ENCODE measurements at places on chromosomes 5 and 9.

GRCh38 chr5:154418344-154418820, 27.4 kb upstream of the SAP30L start:
- no peak for DNase-seq

GRCh38 chr9:99220011-99220410, 1.7 kb downstream of the ALG2 start:
- DNase-seq: no peak

DNA sequence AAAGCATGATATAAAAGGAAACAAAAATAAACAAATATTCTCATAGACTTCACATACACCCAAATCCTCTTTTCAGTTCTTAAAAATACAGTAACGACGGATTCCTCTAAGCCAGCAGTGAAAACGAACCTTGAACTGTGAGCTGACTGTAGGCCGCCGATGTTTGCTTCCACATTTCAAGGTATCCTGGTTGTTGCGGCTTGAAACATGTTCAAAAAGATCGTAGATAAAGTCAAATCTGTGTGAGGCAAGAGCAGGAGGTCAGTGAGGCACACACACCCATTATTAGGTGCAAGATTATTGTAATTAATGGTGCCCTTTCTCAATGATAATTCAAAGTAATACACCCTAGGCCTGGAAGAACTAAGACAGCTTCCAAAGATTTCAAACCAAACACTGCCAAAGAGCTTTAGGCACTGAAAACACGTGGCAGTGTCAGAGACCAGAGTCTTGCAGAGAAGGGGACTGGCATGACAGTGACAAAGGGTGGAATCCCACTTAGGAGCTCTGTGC, 141.2 kb upstream of the RETREG1 start:
- DNase-seq: no peak

DNA sequence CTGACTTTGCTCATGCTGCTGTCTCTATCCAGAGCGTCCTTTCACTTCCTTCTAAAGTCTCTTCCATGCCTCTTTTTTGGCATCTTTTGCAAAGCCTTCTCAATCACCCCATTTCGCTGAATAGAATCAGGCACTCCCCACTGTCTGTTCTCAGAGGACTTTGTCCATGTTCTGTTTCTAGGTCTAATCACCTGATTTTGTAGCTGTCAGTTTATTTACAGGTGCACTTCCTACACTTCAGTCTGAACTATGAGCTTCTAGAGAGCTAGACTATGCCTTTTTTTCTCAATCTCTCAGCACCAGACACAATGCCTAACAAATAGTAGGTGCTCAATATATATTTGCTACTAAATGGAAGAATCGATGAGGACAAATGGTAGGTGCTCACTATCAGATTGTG, 29.9 kb downstream of the TLR4 start:
- DNase-seq: no peak

DNA sequence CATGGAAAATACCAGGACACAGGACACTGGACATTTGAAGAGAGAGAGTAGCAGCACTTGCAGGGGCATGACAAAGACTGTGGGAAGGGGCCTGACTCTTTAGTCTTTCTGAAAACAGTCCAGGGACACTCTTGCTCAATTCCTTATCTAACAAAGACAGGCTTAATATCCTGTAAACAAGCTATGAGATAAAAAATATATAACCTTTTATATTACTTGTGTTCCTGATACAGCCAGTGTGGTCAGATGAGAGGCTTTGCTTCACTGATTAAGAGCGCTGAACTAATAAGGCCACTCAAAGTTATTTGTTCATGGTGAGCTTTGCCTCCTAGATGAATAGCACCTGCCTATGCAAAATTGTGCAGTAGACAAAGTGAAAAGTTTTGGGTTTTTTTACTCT, 518.7 kb downstream of the LRRC70 start:
- DNase-seq: no peak

GRCh38 chr5:137129886-137130680, 369.0 kb downstream of the SPOCK1 start:
- DNase-seq: no peak

DNA sequence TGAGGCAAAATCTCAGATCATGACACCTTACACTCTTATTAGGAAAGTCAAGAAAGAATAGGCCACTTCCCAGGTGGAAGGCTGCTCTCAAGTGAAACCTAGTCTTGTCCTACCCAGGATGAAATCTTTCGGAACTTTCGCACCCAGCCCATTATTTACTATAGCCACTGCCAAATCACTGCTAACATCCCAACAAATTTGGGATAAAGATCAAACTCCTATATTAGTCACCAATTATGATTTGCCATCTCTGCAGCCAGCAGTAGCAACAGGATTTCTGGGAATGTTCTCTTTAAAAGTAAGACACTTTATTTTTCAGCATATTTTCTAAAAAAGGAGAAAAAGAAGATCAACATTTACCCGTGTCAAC, 224.6 kb downstream of the GAS1 start:
- DNase-seq: no peak

- DNase-seq: no peak
Measured at GRCh38 chr9:92664394-92665152, 5.4 kb downstream of the IPPK start.

GRCh38 chr9:115004545-115004944, 74.2 kb upstream of the TNFSF8 start:
- no peak for DNase-seq

GRCh38 chr5:76500633-76501393, 97.7 kb downstream of the IQGAP2 start:
- DNase-seq: no peak

- no peak for DNase-seq
Measured at GRCh38 chr9:132826621-132827365, 51.3 kb downstream of the AK8 start.

GRCh38 chr5:123265551-123265950, 157.7 kb downstream of the CEP120 start:
- no peak for DNase-seq

DNA sequence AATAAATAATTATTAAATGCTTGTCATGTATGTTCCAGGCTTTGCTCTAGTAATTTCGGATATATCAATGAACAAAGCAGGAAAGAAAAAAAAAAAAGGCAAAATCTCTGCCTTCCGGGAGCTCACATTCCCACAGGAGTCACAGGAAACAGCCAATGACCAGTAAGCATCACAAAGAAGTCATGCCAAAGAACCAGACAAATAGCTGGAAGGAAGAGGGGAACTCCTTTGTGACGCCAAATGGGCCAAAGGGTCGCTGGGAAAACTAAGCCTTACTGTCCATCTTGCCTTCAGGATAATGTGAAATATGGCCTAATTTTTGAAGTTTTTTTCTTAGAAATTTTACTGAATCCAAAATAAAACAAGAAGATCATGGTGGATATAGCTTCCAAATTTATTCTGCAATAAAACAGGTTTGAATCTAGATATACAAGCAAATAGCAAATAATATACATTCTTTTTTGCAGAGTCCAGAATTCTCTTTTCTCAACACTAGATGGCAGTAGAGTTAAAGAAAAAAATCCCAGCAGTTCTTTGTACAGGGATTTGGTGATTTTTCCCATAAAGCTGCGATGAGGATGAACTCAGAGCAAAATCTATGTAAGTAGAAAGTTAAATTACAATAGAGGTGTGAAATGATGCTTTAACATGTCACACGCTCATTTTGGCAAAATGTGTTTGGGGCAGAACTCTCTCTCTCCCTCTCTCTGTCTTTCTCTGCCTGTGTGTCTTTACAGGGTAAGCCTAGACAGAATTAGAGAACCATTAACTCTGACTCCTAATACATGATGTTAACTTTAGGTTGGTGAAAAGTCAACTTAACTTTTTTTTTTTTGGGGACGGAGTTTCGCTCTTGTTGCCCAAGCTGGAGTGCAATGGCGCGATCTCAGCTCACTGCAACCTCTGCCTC, 60.0 kb upstream of the TUT7 start:
- DNase-seq: no peak

DNA sequence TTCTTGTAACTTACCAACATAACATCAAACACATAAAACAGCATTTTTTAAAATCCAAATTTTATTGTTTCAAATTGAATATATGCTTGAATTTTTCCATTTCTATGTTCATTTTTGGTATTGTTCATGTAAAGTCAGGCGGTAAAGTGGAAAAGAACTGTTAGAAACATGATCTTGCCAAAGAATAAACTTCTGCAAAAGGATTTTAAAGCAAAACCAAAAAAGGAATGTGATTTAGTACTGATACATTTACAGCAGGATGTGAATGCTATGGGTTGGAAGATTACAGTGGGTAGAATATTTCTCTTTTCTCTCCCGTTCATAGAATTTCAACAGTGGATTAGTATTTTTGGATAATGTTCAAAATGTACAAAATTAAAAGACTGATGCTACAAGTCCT, 277.2 kb upstream of the MPDZ start:
- DNase-seq: no peak

DNA sequence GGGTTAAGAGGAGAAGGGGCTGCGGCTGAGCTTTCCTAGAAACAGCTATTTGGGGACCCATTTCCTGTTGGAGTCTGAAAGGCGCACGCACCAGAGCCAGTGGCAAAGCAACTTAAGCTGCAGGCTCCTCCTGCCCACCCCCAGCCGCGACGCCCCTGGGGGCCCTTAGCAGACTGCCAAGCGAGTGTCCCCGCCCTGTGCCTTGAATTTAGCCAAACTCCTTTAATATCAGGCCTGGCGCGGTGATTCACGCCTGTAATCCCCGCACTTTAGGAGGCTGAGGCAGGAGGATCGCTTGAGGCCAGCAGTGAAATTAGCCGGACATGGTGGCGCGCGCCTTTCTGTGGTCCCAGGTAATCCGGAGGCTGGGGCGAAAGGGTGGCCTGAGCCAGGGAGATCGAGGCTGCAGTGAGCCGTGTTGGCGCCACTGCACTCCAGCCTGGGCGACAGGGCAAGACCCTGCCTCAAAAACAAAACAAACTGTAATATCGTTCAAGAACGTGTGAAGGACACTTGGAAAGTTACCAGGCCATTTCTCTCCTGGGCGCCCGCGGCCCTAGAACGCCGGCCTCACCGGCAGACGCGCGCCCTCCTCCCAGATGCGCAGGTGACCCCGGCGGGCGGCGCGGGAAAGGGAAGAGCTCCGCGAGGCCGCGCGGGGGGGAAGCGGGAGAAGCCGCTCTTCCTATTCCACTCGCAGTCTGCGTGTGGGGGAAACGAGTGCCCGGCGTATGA, 1.0 kb upstream of the F2R start:
- DNase-seq: no peak

- no peak for DNase-seq
Measured at GRCh38 chr5:38800515-38800914, 45.3 kb upstream of the OSMR start.

- DNase-seq: no peak
Measured at GRCh38 chr5:142324136-142324870, 518 bp downstream of the SPRY4 start.

DNA sequence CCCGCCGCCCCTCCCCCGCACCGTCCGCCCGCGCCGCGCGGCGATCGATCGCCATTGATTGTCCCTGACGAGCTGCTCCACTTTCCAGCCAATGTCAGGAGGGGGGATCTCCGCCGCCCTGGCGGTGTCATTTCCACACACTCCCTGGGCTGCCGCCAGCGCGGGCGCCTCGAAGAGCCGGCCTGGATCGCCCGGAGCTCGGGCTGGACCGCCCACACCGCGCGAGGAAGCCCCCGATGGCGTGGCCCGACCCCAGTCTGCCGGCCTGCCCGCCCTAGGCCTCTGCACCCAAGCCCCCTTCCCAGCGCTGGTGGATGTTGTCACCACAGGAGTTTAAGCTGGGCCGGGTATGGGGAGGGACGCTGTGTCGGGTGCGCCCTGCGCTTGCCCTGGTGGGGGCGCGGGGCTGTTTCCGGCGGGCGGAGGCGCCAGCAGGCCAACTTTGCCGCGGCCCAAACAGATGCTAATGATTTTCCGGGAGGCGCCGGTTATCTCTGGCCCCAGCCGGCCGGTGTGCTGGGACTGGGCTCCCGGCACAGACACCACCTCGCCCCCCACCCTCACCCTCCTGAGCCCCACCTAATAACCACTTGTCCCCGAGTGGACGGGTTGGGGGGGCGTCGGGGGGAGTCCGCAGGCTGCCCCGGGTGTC, 10.6 kb upstream of the CXXC5 start:
- no peak for DNase-seq

- DNase-seq: no peak
Measured at GRCh38 chr5:16995372-16995771, 59.3 kb upstream of the MYO10 start.

- DNase-seq: no peak
Measured at GRCh38 chr5:122775550-122776542, 966 bp downstream of the SNX2 start.

DNA sequence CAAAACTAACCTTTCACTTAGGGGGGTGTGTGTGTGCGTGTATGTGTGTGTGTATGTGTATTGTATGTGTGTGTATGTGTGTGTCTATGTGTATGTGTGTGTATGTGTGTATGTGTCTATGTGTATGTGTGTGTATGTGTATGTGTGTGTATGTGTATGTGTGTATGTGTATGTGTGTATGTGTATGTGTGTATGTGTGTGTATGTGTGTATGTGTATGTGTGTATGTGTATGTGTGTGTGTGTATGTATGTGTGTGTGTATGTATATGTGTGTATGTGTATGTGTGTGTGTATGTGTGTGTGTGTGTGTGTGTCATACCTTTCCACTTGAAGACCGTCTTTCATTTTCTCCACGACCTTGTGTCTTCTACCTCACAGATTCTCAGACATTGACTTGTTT, 20.8 kb upstream of the FLT4 start:
- no peak for DNase-seq

DNA sequence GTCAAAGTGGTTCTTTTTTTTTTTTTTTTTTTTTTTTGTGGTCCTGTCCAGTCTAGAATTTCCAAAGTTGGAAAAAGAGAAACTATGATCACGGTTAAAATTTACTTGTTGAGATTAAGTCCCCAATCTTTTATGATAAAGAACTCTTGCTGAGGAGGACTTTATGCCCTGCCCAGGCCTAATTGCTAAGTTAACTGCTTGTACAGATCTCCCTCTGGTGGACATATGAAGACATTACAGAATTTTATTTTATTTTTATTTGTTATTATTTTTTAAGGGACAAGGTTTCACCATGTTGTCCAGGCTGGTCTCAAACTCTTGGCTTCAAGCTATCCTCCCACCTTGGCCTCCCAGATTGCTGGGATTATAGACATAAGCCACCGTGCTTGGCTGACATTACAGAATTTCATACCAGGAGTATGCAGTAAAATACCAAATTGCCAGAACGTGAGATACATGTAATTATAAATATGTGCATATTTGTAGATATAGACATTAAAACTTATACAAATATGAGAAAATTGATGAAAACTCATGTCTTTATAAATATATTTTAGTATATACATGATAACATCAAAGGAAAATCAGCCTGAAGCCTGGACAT, 91.2 kb downstream of the RFK start:
- no peak for DNase-seq

DNA sequence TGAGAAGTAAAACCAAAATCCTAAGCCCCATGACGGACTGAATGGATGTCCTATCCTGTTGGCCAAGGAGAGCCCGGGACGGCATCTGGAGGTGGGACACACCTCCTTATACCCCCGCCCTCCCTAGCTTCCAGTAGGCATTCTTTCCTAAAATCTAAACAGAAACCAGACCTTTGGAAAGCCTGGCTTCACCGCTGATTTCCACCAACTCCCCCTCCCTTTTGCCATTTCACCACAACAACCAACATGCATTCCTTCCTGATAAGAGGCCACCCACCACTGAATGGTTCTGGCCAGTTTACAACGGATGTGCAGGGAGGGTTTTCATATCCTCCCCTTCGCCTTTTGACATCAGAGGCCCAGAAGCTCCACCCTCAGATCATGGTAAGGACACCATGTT, 9.2 kb upstream of the RARS1 start:
- no peak for DNase-seq

All from cortex of kidney (tissue), 1 donor.